Brain (organoid and tissue), 16 donors: ENCODE measurements at places on chromosomes 13 and 19. TPM values are rescaled to one million over a fixed set of nuclear protein-coding genes. Genes with fewer than 3 reads are reported as not detected.

Gene KIR2DL4
- 0.31 TPM for polyA plus RNA-seq

Gene HS6ST3
- 1.7 TPM for polyA plus RNA-seq

Gene GRIN3B
- not detected for polyA plus RNA-seq

Gene MED29
- polyA plus RNA-seq, result 71.5 TPM

- DNase-seq, result no peak
Observed at GRCh38 chr19:10803252-10803651, 32.8 kb downstream of the TMED1 start.

- DNase-seq, result no peak
Observed at GRCh38 chr13:113302986-113303385, 5.9 kb downstream of the LAMP1 start.
